Tibial nerve (tissue), 4 donors: ENCODE measurements at places on chromosomes 6 and 20. TPM values are rescaled to one million over a fixed set of nuclear protein-coding genes. Genes with fewer than 3 reads are reported as not detected.

- H3K4me1 ChIP-seq: peaks cover 19% of the 10 kb centered on the region
- no peaks in the 10 kb centered on the region for H3K36me3 ChIP-seq
- peaks cover 8% of the 10 kb centered on the region for H3K27me3 ChIP-seq
These were observed 9.8 kb upstream of the TASP1 start for GRCh38 chr20:13648291-13649228.

DNA sequence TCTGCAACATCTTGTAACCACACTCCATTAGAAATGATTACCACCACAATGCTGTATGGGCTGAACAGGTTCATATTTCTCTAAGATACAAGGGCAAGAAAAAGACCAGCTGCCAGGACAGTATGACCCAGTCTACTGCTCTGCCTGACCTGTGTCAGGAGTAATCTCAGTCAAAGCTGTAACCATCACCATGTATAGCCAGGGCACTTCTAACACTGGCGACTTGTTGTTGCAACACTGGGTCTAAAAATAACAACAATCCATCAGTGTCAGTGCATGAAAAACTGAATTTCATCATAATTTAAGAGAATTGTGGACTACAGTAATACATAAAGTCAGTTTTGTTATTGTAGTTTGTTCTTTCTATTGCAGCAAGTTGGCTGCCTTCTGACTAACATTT, 738.6 kb upstream of the ADGRB3 start:
- H3K27me3 ChIP-seq: no peaks in the 10 kb centered on the region
- H3K27ac ChIP-seq: no peak overlapping the region
- no peak overlapping the region for H3K4me3 ChIP-seq
- no peaks in the 10 kb centered on the region for H3K4me1 ChIP-seq

- no peaks in the 10 kb centered on the region for H3K36me3 ChIP-seq
- DNase-seq: peak; percentile 38
- peak within 1 kb of the TSS; percentile 63 for H3K4me3 ChIP-seq
- H3K27ac ChIP-seq: peak within 1 kb of the TSS; percentile 98
These were observed at the start of gene SNX9 for GRCh38 chr6:157823001-157823527. SNX9 (plus strand) TSS chr6:157823246; CDS start chr6:157823435, 189 bp downstream.

- H3K4me3 ChIP-seq: no peak overlapping the region
- no peaks in the 10 kb centered on the region for H3K36me3 ChIP-seq
- H3K27me3 ChIP-seq: no peaks in the 10 kb centered on the region
- no peak overlapping the region for H3K27ac ChIP-seq
These were observed 7.9 kb upstream of the FAM210B start for GRCh38 chr20:56350842-56351241.

DNA sequence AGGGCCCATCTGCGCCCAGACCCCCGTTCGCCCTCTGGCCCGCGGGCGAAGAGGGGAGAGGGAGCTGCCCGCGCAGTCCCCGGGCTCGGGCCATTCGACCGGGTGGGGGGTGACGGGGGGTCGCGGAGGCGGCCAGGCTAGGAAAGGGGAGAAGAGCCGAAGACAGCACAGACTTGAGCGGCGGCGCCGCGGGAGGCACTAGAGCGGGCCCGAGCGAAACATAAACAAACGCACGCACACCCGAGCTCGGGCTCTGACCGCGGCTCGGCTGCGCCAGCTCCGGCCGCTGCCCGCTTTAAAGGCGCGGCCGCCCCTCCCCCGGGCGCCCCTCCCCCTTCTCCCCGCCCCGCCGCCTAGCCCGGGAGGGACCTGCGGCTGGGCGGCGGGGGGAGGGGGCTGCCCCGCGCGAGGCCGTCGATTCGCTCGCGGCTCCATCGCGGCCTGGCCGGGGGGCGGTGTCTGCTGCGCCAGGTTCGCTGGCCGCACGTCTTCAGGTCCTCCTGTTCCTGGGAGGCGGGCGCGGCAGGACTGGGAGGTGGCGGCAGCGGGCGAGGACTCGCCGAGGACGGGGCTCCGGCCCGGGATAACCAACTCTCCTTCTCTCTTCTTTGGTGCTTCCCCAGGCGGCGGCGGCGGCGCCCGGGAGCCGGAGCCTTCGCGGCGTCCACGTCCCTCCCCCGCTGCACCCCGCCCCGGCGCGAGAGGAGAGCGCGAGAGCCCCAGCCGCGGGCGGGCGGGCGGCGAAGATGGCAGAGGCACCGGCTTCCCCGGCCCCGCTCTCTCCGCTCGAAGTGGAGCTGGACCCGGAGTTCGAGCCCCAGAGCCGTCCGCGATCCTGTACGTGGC, at the start of gene FOXO3:
Gene FOXO3 (plus strand): TSS at position 455 of the 846 bp plus-strand sequence. CDS start 292 bp downstream, at position 747.
- H3K36me3 ChIP-seq: peaks cover 11% of the 10 kb centered on the region
- H3K4me3 ChIP-seq: peak within 1 kb of the TSS; percentile 92

GRCh38 chr6:125985522-125985921, 818 bp upstream of the TRMT11 start:
- no peak overlapping the region for H3K27ac ChIP-seq
- DNase-seq: no peak
- no peaks in the 10 kb centered on the region for H3K36me3 ChIP-seq

DNA sequence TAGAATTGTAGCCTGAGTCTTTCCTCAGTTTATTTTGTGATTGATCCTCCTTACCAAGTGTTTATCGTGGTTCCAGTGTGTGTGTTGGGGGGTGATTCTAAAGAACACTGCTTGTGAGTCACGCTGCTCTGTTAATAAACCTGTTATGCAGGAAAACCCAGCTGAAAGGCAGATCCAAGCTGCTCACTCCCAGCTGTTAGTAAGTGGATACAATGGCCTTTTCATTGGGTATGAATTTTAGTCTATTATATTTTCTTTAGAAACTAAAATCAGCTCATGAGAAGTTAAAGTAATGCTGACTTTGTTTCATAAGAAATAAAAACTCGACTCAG, 12.2 kb upstream of the DSTN start:
- no peak overlapping the region for H3K4me3 ChIP-seq
- H3K27me3 ChIP-seq: no peaks in the 10 kb centered on the region
- peaks cover 34% of the 10 kb centered on the region for H3K4me1 ChIP-seq
- H3K27ac ChIP-seq: peak overlapping the region; percentile 60

GRCh38 chr6:168447282-168447681, 6.3 kb downstream of the SMOC2 start:
- H3K27me3 ChIP-seq: peaks cover 17% of the 10 kb centered on the region
- no peak for DNase-seq
- H3K4me3 ChIP-seq: no peak overlapping the region
- H3K36me3 ChIP-seq: no peaks in the 10 kb centered on the region
- H3K27ac ChIP-seq: no peak overlapping the region

DNA sequence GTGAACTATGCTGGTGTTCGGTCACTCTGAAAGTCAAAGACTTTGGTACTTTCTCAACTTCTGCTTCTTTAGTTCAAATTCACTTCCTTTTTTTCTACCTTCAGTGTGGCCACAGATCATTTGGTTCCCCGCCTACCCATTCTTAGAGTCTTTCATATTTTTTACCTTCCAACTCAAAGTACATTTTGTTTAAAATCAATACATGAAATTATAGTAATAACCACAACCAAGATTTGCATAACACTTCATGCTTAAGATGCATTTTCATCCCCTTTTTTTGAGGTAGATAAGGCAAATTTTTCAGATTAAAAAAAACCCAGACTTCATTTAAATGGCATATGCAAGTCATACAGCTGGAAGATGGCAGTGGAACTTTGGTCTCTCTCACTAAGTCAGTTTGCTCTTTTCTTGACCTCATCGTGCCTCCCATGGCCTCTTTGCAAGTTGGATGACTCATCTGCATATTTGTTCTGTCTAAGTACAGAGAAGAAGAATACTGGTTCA, 11.9 kb upstream of the CNR1 start:
- no peaks in the 10 kb centered on the region for H3K4me1 ChIP-seq
- DNase-seq: no peak
- H3K36me3 ChIP-seq: no peaks in the 10 kb centered on the region
- H3K4me3 ChIP-seq: no peak overlapping the region
- H3K27me3 ChIP-seq: no peaks in the 10 kb centered on the region

- H3K4me1 ChIP-seq: no peaks in the 10 kb centered on the region
- H3K27me3 ChIP-seq: peaks cover 61% of the 10 kb centered on the region
- H3K27ac ChIP-seq: no peak overlapping the region
- DNase-seq: no peak
- no peak overlapping the region for H3K4me3 ChIP-seq
These were observed 18.3 kb downstream of the CHRNA4 start for GRCh38 chr20:63342561-63343459.

DNA sequence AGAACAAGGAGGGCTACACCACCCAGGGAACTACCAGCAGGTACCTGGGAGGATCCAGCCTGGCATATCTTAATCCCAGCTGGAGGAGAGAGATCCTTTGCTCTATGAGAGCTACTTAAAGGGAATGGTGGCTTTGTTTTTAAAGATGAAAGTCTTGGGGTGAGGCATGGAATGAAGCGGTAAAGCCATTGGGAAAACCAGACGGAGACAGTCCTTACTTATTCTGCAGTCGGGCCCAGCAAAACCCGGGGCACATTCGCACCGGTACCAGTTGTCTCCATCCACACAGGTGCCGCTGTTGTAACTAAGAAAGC, 30.3 kb downstream of the JAG1 start:
- no peak overlapping the region for H3K4me3 ChIP-seq
- DNase-seq: no peak
- no peaks in the 10 kb centered on the region for H3K27me3 ChIP-seq
- H3K4me1 ChIP-seq: no peaks in the 10 kb centered on the region
- peak overlapping the region; percentile 45 for H3K27ac ChIP-seq

DNA sequence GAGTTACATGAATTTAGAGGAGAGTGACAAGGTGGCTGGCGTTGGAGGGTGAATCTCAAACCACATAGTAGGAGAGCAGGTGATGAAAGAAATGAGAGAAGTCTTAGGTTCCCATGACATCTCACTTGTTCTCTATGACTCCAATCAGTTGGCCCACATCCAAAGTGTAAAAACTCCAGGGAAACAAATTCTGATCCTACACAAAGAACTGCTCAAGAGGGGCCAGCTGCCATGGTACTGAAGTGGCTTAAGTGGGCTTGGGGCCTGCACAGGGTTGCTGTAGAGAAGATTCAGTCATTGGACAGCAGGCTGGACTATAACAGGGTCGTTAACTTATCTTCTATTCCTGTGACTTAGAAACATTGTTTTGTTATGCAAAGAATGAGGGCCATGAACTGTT, 7.6 kb upstream of the ADGRF4 start:
- no peaks in the 10 kb centered on the region for H3K4me1 ChIP-seq
- no peak overlapping the region for H3K4me3 ChIP-seq
- H3K36me3 ChIP-seq: no peaks in the 10 kb centered on the region
- no peaks in the 10 kb centered on the region for H3K27me3 ChIP-seq

GRCh38 chr6:159665868-159666635, 27.0 kb downstream of the SOD2 start:
- H3K4me1 ChIP-seq: no peaks in the 10 kb centered on the region
- no peaks in the 10 kb centered on the region for H3K36me3 ChIP-seq
- H3K27me3 ChIP-seq: no peaks in the 10 kb centered on the region
- H3K27ac ChIP-seq: no peak overlapping the region
- no peak overlapping the region for H3K4me3 ChIP-seq
- DNase-seq: no peak

DNA sequence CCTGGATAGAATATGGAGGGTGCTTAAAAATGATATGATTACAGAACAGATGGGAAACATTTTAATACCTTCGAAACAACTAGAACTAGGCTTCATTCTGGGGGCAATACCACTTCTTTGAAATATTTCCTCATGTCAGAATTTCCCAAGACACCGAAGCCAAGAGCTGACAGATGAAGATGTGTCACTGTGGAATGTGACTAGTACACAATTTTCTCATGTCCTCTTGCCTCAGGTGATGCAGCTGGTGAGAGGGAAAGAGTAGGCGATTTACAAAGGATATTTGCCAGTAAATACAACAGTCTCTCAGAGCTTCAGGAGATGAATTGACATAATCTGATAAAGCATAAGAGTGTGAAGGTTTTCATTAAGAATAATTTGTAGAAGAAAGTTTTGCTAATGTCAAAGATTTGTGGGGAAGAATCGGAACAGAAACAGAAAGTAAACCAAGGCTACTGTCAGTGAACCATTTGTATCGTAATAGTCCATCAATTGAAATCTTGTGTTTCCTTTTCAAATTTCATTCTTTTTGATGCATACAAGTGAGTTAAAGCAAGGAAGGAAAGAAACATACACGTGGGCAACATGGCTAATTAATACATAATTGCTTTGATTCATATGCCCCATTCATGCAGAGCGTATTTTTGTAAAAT, 164.7 kb upstream of the CCN2 start:
- H3K4me3 ChIP-seq: no peak overlapping the region
- no peaks in the 10 kb centered on the region for H3K36me3 ChIP-seq
- H3K27me3 ChIP-seq: no peaks in the 10 kb centered on the region

GRCh38 chr6:79557673-79558467, 20.6 kb upstream of the LCA5 start:
- no peak overlapping the region for H3K27ac ChIP-seq
- H3K36me3 ChIP-seq: no peaks in the 10 kb centered on the region

GRCh38 chr6:30744054-30744805, at the start of gene IER3:
IER3 (minus strand) TSS chr6:30744547; CDS start chr6:30744518, 29 bp downstream.
- peak within 1 kb of the TSS; percentile 98 for H3K27ac ChIP-seq
- DNase-seq: peak; percentile 67
- peak within 1 kb of the TSS; percentile 85 for H3K4me3 ChIP-seq
- no peaks in the 10 kb centered on the region for H3K36me3 ChIP-seq
- H3K4me1 ChIP-seq: peaks cover 66% of the 10 kb centered on the region
- no peaks in the 10 kb centered on the region for H3K27me3 ChIP-seq

GRCh38 chr6:20699402-20699801, 165.1 kb downstream of the CDKAL1 start:
- no peak overlapping the region for H3K4me3 ChIP-seq
- DNase-seq: no peak
- H3K27me3 ChIP-seq: no peaks in the 10 kb centered on the region
- H3K36me3 ChIP-seq: no peaks in the 10 kb centered on the region

The DDR1 gene
- total RNA-seq: 38.1 TPM

The DPPA5 gene
- total RNA-seq: not detected

The APMAP gene
- 83.1 TPM for total RNA-seq

The MYCT1 gene
- 21.3 TPM for total RNA-seq

The THBD gene
- total RNA-seq: 60.3 TPM

The SLC17A1 gene
- not detected for total RNA-seq

The PPP1R14C gene
- not detected for total RNA-seq

The MOG gene
- total RNA-seq: not detected

The CEP162 gene
- total RNA-seq: 15.1 TPM

The HLA-DMB gene
- total RNA-seq: 85.0 TPM

The CALHM4 gene
- not detected for total RNA-seq

The ZBTB46 gene
- 12.2 TPM for total RNA-seq

The FOXF2 gene
- total RNA-seq: 0.21 TPM

The NR2E1 gene
- not detected for total RNA-seq

The SAMD10 gene
- 2.4 TPM for total RNA-seq
